Pancreas (tissue), 10 donors: ENCODE measurements at places on chromosomes 12 and 14. TPM values are rescaled to one million over a fixed set of nuclear protein-coding genes. Genes with fewer than 3 reads are reported as not detected.

Gene SERPINA9
- not detected for total RNA-seq

Gene PPP4R4
- total RNA-seq: 1.3 TPM

Gene EAPP
- total RNA-seq: 17.5 TPM

Gene ABCC9
- 5.6 TPM for total RNA-seq

Gene TAS2R50
- 0.58 TPM for total RNA-seq

Gene TAS2R8
- total RNA-seq: not detected

Gene BMP4
- 1.9 TPM for total RNA-seq

Gene TSPAN11
- total RNA-seq: 0.28 TPM
